ENCODE measurements at places on chromosomes 16 and 17.

DNA sequence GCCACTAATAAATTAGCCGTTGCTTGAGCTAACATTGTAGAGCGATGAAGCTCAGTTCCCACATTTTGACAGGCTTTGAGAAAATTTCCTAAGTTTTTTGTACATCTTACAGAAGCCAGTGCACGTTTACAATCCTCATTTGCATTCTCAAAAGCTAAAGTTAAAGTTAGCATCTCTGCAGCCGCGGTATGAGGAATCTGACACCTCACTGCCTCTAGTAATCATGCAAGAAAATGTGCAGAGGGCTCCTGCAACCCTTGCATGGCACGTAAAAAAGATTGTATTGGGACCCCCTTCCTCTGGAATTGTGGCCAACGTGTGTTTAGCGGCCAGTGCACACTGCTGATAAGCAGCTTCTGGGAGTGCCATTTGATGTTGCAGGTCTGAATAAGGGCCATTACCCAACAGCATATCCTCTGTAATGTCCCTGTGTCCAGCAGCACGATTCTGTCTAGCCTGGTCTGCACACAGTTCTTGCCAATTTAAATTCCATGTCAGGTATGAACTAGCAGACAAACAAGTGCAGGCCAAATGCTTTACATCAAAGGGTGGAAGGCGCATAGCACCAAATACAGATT is 12.4 kb upstream of the ZNF689 start:
- no peak for DNase-seq

- DNase-seq = no peak
Measured at GRCh38 chr16:1965396-1966001, 873 bp upstream of the RPS2 start.

GRCh38 chr17:12853921-12854320 is 64.6 kb downstream of the ARHGAP44 start:
- DNase-seq = no peak

DNA sequence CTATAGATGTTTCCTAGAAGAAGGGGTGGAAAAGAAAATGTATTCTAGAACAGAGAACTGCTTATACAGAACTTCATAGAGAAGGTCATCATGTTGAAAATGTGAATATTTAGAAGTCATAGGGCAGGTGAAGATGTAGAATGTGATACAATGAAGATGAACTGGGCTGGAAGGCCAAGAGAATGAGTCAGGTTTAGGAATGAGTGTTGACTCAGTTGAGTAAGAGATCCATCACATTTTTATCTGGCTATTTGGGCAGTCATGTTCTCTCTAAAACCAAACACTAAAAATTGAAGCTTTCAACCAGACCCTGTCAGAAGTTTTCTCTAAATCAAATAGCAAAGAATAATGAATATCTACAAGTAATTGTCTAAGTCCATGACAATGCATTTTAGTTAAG is 660.5 kb downstream of the KCNJ2 start:
- DNase-seq = no peak

GRCh38 chr16:53768593-53768992 is 64.6 kb downstream of the FTO start:
- DNase-seq = peak; percentile 88

- no peak for DNase-seq
Measured at GRCh38 chr16:58040496-58040846, 14.9 kb downstream of the MMP15 start.

GRCh38 chr16:55532227-55532626 is 23.4 kb downstream of the LPCAT2 start:
- no peak for DNase-seq

DNA sequence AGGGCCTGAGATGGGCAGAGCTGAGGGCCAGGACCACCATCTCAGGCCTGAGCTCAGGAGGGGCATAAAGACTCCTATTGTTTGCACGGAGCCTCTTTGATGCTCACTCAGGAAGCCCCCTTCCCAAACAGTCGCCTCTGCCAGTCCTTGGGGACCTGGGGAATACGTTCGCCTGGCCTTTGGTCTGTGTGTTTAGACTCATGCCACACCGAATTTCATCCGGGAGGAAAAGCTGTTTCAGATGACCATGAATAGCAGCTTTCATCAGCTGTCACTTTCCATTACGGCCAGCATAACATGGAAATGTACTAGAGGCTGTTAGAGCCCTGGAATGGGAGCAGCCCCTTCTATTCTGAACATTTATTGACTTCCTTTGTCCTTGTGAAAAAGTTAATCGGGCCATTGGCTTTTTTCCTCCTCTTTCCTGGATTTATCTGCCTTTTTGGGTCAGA is 139.0 kb downstream of the HS3ST3A1 start:
- no peak for DNase-seq

DNA sequence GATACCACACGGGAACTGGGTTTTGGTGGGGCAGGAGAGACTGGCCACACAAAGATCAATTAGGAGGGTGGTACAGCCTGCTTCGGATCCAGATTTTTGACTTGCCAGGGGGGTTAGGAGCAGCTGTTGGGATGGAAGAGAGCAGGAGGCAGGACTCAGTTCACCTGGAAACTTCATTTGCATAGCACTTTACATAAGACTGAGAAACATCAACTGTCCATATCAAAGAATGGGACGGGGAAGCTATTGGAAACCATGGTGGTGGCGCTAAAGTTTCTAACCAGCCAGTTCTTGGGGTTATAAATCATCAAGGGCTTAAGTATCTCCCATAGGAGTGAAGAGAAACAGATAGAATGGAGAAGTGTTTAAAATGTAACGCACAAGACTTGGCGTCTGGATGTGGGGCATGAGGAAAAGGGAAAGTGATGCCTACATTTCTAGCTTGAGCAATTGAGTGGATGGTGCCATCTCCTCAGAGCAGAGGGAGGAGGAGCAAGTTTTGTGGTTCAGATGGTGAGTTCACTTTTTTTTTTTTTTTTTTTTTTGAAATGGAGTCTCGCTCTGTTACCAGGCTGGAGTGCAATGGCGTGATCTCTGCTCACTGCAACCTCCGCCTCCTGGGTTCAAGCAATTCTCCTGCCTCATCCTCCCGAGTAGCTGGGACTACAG is 6.4 kb upstream of the SRCAP start:
- DNase-seq = no peak

DNA sequence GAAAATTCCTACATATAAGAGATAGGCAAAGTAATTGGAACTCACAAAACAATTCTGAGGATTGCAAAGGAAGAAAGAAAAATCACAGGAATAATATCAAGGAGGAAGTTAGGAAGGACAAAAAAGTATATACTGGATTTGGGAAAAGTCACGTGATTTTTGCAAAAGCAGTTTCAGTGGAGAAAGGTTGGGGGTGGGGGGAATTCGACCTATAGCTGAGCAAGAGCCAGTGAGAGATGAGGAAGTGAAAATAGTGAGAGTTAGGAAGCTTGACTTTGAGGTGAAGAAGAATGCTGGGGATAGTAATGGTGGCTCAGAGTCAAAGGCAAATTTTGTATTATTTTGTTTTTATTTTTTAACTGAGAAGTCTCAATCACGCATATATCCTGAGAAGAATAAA is 438.0 kb upstream of the PMFBP1 start:
- no peak for DNase-seq

- DNase-seq = no peak
Measured at GRCh38 chr17:49795372-49795771, 6.9 kb downstream of the KAT7 start.

- DNase-seq = no peak
Measured at GRCh38 chr17:28750178-28751047, 6.6 kb downstream of the TRAF4 start.

DNA sequence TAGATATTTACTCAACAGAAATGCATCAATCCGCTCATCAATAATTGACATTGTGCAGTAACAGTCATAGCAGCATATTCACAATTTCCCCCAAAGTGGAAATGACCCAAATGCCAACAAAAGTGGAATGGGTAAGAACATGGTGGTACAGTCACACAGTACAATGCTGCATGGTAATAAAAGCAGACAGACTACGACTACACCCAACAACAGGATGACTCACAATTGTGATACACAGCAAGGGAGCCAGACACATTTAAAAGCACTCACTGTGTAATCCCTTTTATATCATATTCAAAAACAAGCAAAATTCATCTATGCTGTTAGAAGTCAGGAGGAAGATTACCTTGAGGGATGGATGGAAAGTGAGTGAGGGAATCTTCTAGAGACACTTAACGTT is 76.5 kb upstream of the NUDT7 start:
- no peak for DNase-seq

GRCh38 chr16:86307514-86307903 is 202.8 kb upstream of the FOXF1 start:
- no peak for DNase-seq

- DNase-seq = no peak
Measured at GRCh38 chr16:26762594-26762993, 304.1 kb upstream of the C16orf82 start.
